Stimulated activated CD4-positive, alpha-beta T cell treated with anti-CD3 and anti-CD28 coated beads, Interleukin-1b, Interleukin-23, amount 100 ng/mL, for 1 hour (primary cell): ENCODE measurements at places on chromosomes 11 and 22.

DNA sequence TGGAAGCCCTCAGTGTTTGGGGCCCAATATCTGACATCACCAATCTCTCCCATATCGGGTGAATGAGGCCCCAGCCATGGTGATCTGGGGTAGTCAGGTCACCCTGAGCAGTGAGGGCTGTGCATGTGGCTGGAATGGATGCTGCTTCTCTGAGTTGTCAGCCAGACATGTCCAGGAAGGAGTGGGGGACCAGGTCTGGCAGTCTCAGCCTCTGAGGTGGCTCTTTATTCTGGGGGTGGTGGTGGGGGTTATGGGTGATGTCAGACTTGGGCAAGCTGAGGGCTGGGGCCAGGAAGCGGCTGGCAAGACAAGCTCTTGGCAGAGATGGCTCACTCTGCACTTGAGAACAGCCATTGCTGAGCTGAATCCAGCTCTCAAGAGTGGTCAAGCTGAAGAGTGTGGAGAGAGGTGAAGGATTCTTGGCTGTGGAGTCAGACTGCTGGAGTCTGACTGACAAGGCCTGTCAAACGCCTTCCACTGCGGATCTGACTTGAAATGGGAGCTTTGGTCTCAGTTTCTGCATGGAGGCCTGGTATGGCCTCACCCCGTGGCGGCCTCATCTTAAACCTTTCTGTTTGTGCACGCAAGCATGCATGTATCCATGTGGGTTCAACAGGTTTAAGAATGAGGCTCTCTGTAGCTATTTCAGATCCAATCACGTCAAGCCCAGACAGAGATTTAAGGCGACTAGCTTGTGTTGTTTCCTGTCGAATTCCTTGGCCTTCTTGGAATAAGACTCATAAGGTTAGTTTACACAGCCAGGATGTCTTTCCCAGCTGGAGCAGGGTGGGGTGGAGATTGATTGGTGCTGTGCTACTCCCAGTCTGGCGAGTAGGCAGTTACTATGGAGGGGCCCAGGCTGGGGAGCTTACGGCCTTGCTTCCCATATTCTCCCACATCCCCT is 83.9 kb upstream of the TIMP3 start:
- DNase-seq, result no peak

- no peak for DNase-seq
Observed at GRCh38 chr11:44190883-44191230, 95.4 kb downstream of the EXT2 start.

- no peak for DNase-seq
Observed at GRCh38 chr11:46242041-46242951, 35.2 kb upstream of the CREB3L1 start.

DNA sequence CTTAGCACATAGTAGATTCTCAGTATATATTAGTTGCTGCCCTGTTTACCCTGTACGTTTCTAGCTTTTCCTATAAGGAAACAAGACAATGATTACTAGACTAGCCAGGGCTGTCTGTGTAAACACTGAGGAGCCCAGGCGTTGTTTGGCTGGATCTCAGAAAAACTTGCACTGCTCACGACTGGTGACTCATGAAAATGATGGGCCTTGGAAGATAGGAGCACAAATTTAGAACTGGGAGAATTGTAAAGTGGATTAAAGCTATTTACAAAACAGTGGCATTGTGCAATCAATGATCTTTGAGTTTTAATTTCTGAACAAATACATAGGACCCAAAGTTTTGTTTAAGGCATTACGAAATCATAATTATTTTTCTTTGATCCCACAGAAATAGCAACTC is 276.9 kb downstream of the FAM76B start:
- DNase-seq, result no peak

- DNase-seq, result no peak
Observed at GRCh38 chr22:26127556-26127955, 41.7 kb upstream of the SEZ6L start.

- DNase-seq, result no peak
Observed at GRCh38 chr22:46867106-46867505, 104.7 kb downstream of the TBC1D22A start.

GRCh38 chr22:39435616-39436015 is 21.2 kb upstream of the MGAT3 start:
- no peak for DNase-seq

DNA sequence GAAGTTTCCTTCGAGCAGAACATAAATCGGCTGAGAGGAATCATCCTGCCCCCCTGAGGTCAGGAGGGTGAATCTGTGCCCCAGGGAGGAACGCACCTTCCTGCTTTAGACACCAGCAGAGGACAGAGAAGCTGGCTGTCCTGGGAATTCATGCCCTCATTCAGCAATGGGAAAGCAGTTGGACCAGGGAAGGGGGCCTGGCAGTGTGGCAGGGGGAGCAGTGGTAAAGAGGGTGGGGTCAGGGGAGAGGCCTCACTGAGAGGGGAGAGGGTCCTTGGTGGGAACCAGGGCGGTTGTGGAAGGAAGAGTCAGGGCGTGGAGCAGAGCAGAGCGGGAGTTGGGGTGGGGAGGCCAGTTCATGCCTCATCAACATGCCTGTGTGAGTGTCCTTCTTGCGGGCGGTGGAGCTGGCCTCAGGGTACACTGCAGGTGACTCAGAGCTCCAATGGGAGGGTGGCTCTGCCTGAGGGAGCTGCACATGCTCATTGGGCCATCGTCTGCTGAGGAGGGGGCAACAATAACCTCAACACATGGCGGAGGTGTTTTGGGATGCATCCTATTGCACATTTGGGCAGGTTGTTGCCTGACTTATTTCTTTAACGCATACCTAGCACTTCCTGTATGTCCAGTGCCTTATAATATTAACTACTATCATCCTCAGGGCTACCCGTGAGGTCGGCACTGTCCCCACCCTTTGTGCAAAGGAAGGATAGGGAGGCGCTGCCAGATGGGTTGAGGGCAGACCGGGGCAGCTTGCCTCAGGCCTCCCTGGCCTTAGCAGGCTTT is 23.2 kb downstream of the MED15 start:
- no peak for DNase-seq

GRCh38 chr22:32634421-32634981 is 159.9 kb downstream of the FBXO7 start:
- no peak for DNase-seq

DNA sequence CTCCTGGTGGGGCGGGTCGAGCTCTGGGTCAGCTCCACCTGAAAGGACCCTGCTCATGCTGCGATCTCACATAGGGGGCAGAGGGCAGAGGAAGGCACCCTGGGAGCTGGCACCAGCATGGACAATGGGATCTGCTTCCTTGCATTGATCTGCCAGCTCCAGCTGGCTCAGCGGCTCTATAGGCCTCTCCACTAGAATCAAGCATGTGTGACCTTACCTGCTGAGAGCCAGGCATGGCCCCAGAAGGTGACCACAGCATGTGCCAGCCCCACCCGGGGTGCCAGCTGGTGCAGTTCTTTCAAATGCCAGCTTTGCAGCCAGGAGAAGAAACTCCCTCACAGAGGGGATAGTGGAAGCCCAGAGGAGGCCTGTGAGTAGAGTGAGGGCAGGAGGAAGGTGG is 22.0 kb upstream of the KLHL35 start:
- no peak for DNase-seq

DNA sequence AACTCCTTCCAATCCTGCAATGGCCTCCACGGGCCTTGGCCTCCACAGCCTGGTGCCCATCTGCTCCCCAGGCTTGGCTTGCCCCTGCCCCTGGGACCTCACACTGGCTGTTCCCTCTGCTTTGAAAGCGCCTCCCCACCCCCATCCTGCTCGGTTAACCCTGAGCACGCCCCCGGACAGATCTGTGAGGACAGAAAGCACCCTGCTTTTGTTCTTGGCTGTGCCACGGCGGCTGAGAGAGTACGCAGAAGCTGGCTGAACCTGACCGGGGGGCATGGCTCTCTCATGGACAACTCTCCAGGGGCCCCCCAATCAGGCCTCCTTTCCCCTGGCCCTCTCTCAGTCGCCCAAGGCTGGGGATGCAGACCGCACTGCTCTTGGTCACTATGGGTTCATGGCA is 20.2 kb upstream of the RASL10A start:
- DNase-seq, result no peak

GRCh38 chr11:118922745-118923627 is 2.7 kb downstream of the BCL9L start:
- no peak for DNase-seq

DNA sequence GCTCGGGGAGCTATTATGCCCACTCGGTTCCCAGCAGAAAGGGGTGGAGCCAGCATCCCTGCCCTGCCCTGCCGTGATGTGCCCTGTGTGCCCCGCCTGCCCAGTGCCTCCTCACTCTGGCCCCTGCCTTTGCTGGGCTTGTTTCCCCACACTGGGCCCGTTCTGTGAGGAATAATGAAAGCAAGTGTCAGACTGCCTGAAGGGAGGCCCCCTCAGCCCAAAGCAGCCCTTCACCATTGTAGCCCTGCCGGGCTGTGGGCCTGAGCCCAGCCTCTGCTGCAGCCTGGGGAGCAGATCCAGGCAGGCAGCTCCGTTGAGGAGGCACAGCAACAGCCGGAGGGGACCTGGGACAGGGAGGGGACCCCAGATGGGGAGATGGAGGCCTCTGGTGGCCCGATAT is 20.2 kb upstream of the NEFH start:
- DNase-seq, result no peak

- no peak for DNase-seq
Observed at GRCh38 chr11:57639321-57640067, 10.2 kb downstream of the YPEL4 start.

DNA sequence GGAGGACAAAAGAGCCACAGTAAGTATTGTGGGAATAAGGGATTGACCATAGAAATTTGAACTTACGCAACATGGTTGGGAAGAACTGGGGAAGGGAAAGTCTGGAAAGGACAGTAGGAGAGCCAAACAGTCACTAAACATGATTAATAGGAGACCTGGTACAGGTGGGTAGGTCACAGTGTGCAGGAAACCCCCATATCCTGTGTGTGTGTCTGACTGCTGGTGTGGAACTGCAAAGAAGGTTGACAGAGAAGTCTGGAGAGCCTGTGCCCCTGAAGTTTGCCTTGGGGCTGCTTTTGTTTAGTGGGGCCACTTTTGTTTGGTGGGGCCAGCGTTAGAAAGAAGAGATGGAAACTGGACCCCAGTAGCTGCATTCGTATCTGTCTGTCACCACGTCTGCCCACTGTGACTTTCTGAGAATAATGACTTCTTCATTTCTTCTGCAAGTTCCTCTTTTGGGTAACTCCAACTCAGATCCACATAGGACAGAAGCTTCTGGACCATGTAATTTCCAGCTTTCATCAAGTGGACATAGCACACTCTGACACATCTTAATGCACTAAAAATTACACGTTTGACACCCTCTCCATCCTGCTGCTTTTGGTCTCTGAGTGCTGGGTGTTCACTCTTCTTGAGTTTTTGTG is 126.8 kb upstream of the RAG2 start:
- no peak for DNase-seq

DNA sequence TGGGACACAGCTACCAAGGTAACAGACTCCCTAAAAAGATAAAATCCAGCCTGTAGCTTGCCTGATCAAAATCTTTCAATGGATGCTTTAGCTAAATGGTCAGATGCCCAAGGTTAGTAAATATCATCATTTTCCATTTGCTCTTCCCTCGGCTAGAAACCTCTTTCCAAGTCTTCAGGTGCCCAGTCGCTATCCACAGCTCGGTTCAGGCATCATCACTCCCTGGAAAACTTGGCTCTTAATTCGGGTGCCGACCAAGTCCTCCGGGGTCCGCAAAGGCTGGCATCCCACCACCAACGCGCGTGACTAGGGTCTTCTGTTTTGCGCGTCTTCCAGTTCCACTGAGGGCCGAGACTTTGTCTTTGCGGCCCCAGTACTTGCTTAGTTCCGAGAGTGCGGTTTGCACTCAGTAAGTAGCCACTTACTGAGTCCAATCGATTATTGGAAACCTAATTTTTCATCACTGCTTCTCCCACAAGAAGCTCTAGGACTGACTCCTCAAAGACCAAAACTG is 44.3 kb downstream of the OR4D9 start:
- no peak for DNase-seq

GRCh38 chr11:132674151-132674550 is 858.1 kb downstream of the OPCML start:
- no peak for DNase-seq

- DNase-seq, result no peak
Observed at GRCh38 chr22:49950396-49950994, 10.1 kb upstream of the PIM3 start.

GRCh38 chr11:116918925-116919655 is 81.7 kb upstream of the APOA1 start:
- DNase-seq, result no peak

DNA sequence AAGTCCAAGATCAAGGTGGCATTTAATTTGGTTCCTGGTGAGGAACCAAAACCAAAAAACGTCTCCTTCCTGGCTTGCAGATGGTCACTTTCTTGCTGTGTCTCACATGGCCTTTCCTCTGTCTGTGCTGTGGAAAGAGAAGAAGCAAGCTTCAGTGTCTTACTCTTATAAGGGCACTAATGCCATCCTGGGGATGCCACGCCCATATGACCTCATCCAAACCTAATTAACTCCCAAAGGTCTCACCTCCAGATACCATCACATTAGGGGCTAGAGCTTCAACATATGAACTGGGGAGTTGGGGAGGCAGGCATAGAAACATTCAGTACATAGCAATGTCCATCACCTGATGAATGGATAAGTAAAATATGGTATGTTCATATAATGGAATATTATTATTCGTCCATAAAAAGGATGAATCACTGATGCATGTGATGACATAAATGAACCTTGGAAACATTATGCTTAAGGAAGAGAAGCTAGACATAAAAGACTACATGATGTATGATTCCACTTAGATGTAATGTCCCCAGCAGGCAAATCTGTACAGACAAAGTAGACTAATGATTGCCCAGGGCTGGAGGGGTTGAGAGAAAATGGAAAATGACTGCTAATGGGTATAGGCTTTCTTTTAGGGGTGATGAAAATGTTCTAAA is 78.6 kb upstream of the B3GNT6 start:
- DNase-seq, result no peak
